Fibroblast of skin of left biceps (primary cell): ENCODE measurements at places on chromosomes 5 and 9.

DNA sequence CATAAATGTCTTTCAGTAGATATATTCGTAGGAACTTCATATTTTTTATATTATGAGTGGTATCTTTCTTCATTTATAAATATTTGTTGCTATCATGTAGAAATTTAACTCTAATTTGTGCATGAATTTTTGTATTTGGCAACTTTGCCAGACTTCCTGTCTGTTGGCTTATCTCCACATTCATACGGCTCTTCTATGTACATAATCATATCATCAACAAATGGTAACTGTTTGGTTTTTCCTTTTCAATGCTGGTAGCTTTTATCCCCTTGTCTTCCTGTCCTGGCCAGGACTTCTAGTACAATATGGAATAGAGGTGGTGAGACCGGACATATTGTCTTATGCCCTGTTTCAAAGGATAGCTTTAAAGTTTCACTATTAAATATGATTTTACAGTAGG lies 132.3 kb upstream of the COL5A1 start:
- no peak for DNase-seq

DNA sequence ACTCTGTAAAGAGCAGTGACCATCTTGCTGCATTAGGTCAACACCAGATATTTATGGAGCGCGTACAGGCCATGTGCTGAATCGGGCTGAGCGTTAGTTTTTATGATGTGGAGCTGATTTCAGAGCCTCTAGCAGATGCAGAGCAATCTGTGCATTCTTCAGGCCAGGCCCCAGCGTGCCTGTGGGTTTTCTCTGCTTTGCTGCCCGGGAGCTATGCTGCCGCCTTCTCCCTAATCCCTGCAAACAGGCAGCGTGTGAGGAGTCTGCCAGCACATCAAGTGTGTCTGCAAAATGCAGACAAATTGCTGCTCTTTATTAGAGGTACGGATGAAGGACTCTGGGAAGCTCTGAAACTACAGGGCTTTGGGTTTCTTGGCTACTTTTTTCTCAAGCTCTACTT lies 170.0 kb downstream of the NTRK2 start:
- DNase-seq = peak; percentile 53

- DNase-seq = no peak
These were observed 334.5 kb downstream of the PIK3R1 start for GRCh38 chr5:68550015-68550414.

- DNase-seq = no peak
These were observed 38.6 kb upstream of the PHYKPL start for GRCh38 chr5:178271231-178271630.

DNA sequence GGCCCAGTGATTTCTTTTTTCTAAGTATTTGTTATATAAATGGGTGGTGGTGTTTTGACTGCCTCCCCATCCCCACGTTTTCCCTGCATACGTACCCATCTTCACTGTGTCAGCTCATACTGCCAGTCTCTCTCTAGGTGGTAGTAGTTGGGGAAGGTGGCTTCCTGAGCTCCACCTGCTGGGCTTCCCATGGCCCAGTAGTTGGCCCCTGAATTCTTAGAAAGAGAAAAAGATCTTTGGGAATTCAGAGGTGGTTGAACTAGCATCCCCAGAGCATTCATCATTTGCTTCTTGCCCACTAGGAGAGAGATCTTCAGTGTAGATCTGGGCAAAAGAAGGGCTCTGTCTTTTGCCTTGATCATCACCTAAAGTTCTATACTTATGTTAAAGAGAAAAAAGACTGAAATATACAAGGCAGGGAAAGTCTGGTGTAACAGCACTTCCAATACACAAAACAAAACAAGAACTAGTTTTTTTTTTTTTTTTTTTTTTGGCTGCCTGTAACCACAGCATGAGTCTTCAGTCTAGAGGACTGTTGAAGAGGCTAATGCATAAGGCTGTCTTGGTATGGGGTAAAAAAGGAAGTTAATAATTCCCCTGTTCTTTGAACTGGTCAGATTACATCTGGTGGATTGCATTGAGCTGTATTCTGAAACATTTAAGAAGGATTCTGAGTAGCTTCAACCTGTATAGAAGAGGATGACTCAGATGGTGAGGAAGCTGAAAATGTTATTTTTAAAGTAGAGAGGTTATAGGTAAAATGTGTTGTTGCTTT lies 128.7 kb downstream of the ATG10 start:
- peak; percentile 5 for DNase-seq

GRCh38 chr9:126667190-126668055 lies 53.7 kb downstream of the LMX1B start:
- DNase-seq = no peak

- DNase-seq = peak; percentile 94
These were observed 159.3 kb downstream of the NR3C1 start for GRCh38 chr5:143244000-143244736.

GRCh38 chr5:75653521-75653920 lies 42.3 kb downstream of the ANKDD1B start:
- DNase-seq = no peak

GRCh38 chr5:155193029-155193428 lies 179.5 kb downstream of the KIF4B start:
- DNase-seq = no peak

- DNase-seq = no peak
These were observed 197.1 kb downstream of the CDH18 start for GRCh38 chr5:19790829-19791466.

DNA sequence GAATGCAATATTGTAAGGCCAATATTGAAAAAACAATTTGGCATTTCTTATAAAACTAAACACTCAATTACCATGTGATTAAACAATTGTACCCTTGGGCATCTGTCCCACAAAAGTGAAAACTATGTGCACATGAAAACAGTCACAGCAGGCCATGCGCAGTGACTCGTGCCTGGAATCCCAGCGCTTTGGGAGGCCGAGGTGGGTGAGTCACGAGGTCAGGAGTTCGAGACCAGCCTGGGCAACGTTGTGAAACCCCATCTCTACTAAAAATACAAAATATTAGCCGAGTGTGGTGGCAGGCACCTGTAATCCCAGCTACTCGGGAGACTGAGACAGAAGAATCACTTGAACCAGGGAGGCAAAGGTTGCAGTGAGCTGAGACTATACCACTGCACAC lies 343.7 kb downstream of the DMRTA1 start:
- DNase-seq = no peak

- peak; percentile 53 for DNase-seq
These were observed 455.8 kb upstream of the PTGER4 start for GRCh38 chr5:40223884-40224402.

DNA sequence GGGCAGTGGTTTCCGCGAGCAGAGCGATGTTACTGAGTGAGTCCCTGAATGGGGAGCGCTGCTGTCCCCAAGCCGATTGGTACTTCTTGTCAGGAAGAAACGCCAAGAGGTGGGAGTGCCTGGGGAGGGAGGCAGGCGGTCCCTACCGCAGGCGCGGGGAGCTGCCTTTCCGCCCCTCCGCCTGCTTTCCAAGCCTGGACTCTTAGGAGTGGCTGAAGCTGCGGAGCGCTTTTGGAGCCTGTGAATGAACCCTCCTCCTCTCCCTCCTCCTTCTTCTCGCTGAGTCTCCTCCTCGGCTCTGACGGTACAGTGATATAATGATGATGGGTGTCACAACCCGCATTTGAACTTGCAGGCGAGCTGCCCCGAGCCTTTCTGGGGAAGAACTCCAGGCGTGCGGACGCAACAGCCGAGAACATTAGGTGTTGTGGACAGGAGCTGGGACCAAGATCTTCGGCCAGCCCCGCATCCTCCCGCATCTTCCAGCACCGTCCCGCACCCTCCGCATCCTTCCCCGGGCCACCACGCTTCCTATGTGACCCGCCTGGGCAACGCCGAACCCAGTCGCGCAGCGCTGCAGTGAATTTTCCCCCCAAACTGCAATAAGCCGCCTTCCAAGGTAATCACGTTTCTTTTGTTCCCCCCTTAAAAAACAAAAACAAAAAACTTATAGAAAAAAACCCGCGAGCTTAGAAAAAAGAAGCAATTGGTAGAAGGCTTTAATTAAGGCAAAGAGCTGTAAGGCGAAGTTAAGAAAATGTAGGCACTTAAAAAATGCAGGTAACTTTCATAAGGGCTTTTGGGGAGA lies at the start of gene VCAN:
TSS of gene VCAN (plus strand) at position 340 of the 808 bp plus-strand sequence. CDS start 11,775 bp downstream, outside the sequence.
- peak; percentile 73 for DNase-seq

DNA sequence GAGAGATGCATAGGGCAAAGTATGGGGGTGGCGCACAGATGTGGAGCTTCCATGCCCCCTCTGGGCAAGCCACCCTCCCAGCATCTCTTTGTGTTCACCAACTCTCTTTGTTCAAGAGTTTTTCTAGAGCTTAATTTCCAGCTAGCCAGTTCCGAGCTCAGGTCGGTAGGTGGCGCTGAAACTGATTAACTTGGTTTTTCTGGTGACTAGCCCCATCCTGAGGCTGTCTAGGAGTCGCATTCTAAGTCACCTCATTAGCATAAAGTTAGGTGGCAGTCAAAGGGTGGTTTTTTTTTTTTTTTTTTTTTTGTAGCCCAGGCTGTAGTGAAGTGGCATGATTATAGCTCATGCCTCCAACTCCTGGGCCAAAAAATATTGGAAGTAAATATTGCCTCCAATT lies 476.4 kb downstream of the KDM4C start:
- DNase-seq = no peak

GRCh38 chr5:123785162-123786071 lies 273.4 kb downstream of the CSNK1G3 start:
- peak; percentile 88 for DNase-seq

DNA sequence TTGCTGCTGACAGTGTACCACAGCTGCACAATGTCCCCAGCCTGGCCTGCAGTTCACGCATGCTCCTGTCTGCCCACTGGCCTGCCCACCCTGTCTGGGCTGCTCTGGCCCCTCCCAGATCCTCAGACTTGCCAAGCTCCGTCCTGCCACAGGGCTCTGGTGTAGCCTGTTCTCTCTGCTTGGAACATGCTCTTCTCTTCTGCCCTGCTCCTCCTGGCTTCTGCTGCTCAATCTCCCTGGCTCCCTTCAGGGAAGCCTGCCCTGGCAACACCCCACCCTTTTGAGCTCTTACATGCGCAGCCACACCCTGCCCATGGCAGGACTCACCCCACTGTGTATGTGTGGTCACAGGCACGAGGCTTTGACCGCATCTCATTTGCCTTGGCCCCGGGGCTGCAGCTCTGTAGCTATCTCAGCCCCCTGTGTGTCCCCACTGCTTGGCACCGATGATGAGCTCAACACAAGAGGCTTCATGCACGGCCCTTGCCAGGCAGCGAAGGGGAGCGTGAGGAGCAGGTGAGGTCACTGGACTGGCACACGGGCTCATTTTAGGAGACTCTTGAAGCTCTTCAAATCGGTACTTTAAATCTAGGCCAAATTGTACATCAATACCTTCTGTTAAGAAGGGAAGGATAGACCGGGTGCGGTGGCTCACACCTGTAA lies 20.4 kb upstream of the BRD3 start:
- DNase-seq = no peak

DNA sequence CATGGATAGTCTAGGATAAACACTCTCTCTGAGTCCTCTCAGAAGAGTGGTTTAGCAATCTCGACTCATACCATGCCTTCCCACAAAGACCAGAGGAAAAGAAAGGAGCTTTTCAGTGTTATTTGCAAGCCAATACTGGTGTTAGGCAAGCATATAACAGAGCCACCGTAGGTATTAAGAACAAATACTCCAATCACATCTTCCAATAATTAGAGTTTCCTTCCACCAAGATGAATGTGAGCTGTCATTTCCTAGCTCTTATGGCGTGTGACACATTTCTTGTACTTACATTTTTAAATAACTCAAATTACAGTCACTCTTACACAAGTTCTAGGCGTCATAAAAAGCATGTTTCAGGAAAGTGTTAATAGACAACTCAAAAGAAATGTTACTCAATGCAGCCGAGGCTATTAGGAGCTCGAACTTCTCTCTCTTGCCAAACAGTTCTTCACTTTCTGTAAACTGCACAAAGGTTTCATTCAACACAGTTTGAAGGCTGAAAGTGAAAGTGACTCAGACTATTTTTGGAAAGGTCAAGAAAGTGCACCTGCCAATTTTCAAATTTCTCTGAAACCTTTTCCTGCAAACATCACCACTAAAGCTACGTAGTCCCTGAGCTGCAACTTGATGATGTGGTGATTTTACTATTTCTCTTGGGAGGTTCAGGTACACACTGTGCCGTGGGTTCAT lies 153.8 kb downstream of the AUH start:
- peak; percentile 50 for DNase-seq

DNA sequence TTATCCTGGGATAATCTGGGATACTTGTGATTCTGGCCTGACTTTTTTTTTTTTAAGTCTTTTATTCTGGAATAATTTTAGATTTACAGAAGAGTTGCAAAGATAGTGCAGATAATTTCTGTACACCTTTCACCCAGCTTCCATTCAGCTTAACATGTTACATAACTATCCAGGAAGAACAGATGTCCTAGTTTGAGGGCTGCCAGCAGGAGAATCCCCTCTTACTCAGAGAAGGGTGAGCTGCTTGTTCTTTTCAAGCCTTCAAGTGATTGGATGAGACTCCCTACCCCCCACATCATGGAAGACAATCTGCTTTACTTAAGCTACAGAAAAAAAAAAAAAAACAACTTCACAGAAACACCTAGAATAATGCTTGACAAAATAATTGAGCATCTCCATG lies 254.2 kb downstream of the TRIM32 start:
- DNase-seq = no peak

GRCh38 chr5:137627706-137628105 lies 108.2 kb downstream of the KLHL3 start:
- DNase-seq = no peak

GRCh38 chr5:17178373-17178675 lies 39.1 kb upstream of the BASP1 start:
- DNase-seq = no peak

DNA sequence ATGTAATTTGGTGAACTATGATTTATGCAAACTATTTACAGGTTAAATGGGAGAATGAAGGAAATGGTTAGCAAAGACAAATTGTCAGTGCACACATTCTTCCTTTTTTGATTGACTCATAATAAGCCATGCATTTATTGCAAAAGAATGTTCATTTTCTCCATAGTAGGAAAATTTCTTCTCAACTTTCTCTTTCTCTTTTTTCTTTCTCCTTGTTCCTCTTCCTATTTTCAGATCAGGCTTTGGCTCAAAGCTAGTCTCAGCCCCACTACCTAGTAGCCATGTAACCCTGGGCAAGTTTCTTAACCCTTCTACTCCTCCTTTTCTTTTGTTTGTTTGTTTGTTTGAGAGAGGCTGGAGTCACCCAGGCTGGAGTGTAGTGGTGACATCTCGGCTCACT lies 156.6 kb downstream of the PIK3R1 start:
- no peak for DNase-seq

- DNase-seq = no peak
These were observed 7.4 kb downstream of the B4GALT1 start for GRCh38 chr9:33159777-33160127.

DNA sequence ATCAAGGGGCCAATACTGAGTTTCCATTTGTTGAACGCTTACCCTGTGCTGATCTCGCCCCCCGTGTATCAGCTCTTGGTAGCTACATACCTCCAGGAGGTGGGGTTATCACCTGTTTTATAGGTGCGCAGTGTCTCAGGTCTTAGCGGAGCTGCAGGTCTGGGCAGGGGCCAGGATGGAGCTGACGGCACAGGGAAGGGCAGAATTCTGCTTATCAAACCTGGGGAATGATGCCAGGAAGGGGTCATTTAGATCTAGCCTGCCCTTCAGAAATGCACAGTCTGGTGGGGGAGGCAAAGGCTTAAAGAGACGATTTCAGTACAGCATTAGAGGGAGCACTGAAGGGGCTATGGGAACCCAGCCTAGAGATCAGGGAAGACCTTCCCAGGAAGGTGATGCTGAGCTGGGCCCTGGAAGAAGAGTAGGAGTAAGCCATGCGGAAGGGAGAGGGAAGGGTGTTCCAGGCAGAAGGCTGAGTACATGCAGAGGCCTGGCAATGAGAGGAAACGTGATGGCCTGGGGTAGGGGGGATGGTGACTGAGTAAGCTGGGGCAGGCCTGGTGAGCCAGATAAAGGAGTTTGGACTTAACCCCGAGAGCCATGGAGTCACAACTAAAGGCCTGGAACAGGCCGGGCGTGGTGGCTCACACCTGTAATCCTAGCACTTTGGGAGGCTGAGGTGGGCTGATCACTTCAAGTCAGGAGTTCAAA lies 31.5 kb downstream of the OLFML2A start:
- no peak for DNase-seq
